NCI-H1436 (cell line): ENCODE measurements at places on chromosomes 7 and 10.

DNA sequence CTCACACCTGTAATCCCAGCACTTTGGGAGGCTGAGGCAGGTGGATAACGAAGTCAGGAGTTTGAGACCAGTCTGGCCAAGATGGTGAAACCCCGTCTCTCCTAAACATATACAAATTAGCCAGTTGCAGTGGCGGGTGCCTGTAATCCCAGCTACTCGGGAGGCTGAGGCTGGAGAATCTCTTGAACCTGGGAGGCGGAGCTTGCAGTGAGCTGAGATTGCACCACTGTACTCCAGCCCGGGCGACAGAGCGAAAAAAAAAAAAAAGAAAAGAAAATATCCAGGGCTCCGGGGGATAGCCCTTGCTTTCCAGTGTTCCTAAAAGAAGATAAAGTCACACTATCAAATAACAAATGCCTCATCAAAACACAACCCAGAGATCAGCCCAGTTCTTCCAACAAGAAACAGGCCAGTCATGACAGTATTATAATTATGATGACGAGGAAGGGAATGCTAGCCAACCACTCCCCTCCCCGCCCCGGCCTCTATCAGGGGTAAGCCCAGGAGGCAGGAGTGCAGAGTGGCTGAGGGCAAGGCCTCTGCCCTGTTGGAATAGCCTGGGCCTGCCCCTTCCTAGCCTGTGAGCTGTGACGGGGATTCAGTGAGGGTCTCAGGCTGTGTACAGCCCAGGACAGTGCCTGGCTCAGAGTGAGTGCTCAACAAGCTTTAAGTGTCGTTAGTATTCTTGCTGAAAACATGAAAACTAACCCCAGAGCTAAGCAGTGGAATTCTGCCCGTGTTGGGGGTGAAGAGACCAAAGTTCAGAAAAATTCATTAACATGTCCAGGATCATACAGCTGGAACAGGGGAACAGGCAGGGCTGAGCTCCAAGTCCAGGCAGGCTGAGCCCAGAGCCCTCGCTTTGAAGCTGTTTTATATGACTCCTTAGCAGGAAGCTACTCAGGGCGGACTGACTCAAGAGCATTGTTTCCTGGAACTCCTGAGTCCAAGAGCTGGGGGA lies 54.3 kb downstream of the FAM241B start:
- DNase-seq: no peak

- no peak for DNase-seq
These were observed 11.9 kb downstream of the ANTXRL start for GRCh38 chr10:46298477-46299285.

DNA sequence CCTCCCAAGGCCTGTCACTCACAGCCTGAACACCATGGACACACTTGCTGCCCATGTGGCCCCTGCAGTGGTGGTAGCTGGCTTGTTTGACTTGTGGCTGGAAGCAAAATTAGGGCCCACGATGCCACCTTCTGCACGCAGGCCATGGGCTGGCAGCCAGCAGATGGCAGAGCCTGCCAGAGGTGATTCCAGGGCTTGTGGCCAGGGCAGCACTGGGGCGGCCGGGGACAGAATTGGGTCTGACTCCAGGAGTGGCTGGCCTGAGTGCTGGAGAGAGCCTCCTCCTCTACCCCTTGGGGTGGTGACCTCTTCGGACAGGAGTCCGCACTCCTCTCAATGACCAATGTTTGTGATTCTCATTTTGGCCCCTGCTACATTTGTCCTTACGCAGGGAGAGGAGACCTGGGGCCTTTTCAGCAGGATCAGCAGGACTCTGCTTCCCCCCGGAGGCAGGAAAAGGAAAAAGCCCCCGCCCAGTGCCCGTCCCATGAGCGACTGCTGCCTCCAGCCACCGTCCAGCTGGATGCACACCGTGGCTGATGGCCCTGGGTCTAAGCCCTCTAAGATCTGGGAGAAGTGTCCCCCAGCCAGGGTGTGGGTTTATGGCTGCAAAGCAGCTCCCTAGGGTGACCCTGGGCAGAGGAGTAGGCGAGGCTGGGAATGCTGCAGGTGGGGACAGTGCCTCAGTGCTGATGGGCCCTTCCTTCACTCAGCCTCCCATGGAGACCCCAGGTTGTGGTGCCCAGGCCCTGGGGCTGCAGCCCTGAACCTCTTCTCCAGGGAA lies 26.5 kb downstream of the DNAJB12 start:
- DNase-seq: peak; percentile 29

- DNase-seq: peak; percentile 9
These were observed 7.2 kb downstream of the C10orf90 start for GRCh38 chr10:126663328-126663727.

GRCh38 chr10:62075414-62075813 lies 173.9 kb downstream of the ARID5B start:
- DNase-seq: peak; percentile 16

DNA sequence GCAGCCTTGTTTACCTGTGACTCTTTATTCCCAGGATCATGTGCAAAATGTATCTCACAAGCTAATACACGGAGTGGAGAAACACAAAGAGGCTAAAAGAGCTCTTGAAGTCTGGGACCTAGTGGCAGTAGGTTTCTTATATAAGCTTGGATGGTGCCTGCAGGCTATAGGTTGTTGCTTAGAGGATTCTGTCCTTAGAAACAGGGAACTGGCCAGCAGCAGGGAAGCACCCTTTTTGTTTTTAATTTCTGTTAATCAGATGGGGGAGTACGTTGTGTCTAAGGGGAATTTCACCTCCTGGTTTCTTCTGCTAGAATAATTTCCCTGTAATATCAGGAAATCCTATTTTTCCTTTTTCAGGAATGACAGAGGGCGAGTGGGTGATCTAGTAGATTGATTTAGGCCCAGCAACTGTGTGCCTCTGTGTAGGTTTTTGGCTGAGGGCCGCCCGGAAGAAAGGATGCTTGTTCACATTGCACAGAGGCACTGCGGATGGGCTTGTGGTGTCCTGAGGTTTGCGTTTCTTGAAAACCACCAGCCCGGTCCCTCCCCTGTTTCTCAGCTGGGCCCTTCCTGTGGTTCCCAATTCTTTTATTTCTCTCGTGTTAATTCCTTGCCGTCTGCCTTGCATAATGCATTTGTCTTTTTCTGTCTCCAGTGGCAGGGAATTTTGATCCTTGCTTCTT lies 158.0 kb downstream of the CAMK1D start:
- no peak for DNase-seq

DNA sequence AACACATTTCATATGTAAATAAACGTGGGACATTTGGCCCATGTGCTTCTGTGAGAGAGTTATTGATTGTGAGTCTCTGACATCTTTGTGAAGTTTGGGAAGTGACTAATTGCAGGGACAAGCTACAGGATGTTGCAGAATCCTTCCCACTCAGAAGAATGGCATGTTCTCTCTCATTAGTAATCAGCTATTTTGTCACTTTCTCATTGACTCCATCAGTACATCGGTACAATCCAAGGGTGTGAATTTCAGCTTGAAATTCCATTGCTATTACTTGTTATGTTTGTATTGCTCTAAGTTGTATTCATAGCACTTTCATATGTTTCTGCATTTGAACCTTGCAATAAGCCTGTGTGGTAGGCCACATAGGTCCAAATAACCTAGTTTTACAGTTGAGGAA lies 100.0 kb upstream of the KCNMA1 start:
- DNase-seq: no peak

DNA sequence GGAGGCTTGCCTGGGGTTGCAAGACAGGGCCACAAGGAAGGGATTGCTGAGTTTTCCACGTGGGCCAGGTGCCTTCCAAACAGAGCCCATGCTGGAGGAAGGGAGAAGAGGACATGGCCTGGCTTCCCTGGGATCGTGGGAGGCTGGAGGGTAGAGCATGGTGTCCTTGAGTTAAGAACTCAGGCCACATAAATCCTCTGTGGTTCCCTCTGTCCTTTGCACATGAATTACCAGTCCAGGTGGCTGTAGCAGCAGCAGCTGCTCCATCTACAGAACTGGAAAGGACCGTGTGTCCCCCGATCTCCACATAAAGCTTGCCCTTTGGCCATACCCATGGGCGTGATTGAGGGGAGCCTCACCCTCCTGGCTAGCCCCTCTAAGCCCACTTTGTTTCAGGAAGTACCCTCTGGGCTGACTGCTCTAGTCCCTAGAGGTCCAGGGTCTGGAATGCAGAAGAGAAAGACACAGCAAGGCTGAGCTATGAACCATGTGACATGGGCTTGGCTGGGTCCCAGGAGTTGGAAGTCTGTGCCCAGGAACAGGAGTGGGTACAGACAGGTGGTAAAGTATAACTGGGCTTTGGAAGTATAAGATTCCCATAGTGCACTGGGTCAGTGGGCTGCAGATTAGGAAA lies 84.9 kb downstream of the C10orf105 start:
- DNase-seq: no peak

DNA sequence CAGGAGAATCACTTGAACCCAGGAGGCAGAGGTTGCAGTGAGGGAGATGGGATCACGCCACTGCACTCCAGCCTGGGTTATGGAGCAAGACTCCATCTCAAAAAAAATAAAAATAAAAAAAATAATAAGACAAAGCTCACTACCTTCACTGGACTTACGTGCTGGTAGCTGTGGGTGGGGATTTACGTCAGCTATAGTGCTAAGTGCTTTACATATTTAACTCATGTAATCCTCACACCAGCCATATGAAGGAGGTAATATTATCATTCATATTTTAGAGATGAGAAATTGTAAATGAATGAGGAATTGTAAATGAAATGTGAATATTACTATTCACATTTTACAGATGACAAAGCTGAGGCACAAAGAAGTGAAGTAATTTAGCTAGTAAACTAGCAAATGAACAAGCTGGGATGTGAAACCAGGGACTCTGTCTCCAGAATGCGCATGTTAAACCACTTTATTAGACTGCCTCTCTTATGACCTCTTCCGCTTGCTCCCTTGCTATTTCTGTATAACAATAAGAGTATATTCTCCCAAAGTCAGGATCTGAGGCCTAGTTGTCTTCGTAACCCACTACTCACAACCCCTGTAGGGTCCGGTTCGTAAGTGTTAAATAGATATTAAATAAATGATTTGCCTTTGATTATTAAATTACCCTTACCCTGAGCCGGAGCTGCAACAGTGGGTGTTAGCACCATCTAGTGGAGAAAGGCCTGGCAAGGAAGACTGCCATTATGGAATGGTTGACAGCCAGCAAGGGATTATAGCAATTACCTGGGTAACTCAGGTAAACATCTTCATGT lies 70.2 kb downstream of the HTR7 start:
- peak; percentile 22 for DNase-seq

DNA sequence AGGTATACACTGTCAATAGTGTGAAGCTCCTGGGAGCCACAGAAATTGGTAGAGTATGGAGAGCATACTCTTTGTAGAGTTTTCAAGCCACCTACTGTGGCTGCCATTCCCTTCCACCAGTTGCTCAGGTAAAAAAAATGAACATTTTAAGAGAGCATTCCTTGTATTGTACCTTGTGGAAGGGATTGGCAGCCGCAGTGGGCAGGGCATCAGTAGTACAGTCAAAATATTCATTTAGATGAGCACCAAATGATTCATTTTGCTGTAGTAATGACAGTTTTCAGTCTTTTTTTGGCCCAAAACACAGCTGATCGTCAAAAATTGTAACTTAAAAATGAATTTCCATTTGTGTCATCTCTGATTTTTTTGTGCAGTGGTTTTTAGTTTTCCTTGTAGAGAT lies 304.9 kb downstream of the ATRNL1 start:
- no peak for DNase-seq

GRCh38 chr7:104967595-104967994 lies 46.4 kb upstream of the KMT2E start:
- no peak for DNase-seq

DNA sequence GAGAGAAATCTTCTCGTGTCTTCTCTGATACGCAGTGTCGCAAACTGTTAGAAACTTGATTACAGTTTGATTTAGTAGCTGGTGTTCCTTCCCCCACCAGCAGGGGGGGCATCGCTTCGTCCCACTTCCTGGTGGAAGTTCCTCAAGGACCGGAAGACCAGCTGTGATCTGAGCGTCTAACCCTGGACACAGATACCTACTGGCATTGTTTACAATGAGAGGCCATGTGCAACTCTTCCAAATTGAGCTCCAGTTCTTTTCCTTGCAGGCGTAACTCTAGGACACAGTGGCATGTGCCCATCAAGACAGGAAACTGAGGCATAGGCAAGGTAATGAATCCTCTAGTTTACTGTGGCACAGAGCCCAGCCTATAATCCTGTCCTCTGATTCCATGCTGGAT lies 219.0 kb downstream of the CCDC3 start:
- no peak for DNase-seq

DNA sequence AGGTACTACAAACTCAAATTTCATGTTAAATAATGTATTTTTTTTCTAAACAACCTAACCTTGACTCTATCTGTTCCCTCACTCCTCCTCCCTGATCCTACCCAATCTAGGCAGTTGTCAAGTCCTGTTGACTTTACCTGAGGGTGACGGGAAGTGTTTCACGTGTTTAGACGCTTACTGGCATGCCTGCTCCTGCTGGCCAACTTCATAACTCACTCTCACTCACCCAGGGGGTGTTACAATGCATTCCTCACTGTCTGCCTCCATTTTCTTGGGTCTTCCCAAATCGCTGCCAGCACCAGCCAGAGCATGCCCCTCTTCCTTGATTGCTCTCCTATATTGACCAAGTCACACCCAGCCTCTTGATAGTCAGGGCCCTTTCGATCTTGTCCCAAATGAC lies 28.3 kb downstream of the CRCP start:
- no peak for DNase-seq
